ENCODE measurements at places on chromosomes 3 and 15.

GRCh38 chr15:36978126-36978525 lies 122.2 kb downstream of the MEIS2 start:
- no peak for DNase-seq

DNA sequence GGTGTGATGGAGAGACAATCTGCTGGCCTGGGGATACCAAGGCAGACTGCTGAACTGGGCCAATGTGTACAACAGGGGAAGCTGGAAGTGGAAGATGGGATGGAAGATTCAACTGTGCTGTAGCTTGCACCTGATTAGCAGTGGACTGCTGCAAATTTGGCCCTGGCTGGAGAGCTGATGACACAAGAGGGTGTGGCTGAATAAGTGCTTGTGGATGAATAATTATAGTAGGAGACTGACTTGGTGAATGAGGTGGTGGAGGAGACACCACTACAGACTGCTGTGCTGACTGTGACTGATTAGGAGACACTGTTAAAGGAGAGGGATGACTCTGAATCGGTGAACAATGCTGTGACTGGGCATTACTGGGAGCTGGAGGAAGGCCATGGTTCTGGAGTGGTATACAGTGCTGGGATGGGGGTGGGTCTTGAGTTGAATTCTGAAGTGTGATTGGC lies 52.5 kb downstream of the PHC3 start:
- DNase-seq = peak; percentile 11

GRCh38 chr3:60884005-60884404 lies 367.2 kb downstream of the FHIT start:
- DNase-seq = no peak

GRCh38 chr3:153026026-153026425 lies 136.0 kb upstream of the RAP2B start:
- DNase-seq = no peak

GRCh38 chr15:36863570-36863969 lies 236.8 kb downstream of the MEIS2 start:
- DNase-seq = no peak

DNA sequence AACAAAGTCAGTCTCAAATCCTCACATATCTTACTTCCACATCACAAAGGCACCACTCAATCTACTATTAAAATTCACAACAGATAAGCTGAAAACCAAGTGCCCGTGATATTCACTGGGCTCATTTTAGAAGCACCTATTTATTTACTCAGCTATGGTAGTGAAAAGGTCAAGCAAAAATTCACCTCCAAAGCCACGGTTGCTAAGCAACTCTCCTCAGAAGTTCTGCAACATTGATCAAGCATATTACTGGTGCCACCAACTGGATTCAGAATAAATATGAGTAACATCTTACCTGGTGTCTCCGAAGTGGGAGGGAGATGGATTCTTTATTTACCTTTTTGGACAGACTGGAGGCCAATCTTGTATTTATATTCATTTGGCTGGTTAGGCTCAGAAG lies 714.8 kb downstream of the FHIT start:
- DNase-seq = no peak

DNA sequence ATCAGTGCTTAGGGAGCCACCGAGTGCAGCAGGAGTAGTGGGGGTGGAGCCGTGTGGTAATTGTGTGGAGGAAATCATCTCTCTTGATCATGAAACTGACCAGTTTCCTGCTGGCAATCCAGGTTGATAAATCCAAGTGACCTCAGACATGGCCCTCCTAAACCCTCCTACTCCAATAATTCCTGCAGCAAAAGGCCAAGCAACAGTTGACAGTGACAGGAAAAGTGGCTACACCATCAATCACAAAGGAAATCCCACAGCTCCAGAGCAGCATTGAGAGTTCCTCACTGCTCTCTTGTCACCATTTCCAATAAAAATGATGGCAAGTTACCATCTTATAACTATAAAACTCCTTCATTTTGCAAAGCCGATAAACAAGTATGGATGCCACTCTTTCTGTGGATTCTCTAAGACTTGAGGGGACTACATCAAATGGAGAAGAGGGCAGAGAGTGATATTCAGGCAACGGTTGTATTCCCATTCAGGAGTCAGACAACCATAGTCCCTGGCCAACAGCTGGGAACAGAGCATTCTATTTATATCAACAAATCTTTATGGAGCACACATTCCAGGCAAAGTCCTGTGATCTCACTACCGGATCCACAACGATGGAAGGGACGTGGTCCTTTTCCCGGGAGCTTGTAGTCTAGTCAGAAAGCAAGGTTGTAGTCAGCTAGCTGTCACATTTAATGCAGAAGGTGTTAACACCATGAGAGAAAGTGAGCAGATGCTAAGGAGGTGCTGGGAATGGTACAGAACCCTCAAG lies 312.5 kb upstream of the CTNNB1 start:
- DNase-seq = no peak

GRCh38 chr3:122299872-122300460 lies 25.1 kb upstream of the CSTA start:
- DNase-seq = no peak

GRCh38 chr3:10468613-10469354 lies 36.6 kb downstream of the ATP2B2 start:
- no peak for DNase-seq

- no peak for DNase-seq
These were observed 26.8 kb downstream of the PAQR5 start for GRCh38 chr15:69325456-69325971.

- no peak for DNase-seq
These were observed 133.0 kb upstream of the UMPS start for GRCh38 chr3:124597273-124597672.

DNA sequence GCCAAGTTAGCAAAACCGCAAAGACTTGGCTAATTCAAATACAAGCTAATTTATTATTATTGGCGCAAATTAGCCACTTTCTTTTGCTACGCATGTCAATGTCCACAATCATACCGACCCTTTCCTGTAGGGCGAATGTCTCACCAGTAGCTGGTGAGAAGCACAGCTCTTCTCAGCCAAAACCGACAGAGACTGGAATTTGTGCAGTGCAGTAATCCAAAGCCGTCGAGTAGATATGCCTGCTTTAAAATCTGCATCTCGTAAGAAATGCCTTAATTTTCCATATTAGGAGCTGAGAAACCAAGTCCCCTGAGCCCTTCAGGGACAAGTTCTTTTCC lies 614 bp upstream of the MINDY2 start:
- DNase-seq = no peak
